ENCODE measurements at places on chromosomes 1 and 21.

GRCh38 chr1:2194898-2195673, 514 bp upstream of the FAAP20 start:
- peak; percentile 83 for DNase-seq

- DNase-seq = no peak
Measured at GRCh38 chr1:113391649-113392271, 1.4 kb downstream of the MAGI3 start.

DNA sequence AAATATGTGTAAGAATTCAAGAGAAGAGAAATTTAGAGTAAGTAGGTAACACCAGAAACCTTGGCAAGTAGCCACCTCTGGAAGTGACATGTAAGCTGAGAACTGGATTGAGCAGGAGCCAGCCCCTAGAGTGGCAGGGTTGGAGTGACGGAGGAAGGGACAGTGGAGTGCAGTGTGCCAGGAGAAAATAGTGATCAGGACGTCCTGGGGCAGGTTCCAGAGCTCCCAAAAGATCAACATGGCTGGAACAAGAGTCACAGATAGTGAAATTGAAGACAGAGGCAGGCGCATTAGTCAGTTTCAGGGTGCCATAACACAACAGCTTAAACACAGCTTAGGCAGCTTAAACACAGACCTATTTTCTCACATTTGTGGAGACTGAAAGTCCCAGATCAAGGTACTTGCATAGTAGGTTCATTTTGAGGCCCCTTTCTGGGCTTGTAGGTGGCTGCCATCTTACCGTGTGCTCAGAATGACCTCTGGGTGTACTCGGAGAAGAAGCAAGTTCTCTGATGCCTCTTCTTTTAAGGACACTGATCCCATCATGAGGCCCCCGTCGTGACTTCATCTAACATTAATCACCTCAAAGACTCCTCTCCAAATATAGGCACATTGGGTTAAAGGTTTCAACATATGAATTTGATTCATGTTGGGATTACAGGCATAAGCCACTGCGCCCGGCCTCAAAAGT, 37.2 kb downstream of the GNPAT start:
- no peak for DNase-seq

DNA sequence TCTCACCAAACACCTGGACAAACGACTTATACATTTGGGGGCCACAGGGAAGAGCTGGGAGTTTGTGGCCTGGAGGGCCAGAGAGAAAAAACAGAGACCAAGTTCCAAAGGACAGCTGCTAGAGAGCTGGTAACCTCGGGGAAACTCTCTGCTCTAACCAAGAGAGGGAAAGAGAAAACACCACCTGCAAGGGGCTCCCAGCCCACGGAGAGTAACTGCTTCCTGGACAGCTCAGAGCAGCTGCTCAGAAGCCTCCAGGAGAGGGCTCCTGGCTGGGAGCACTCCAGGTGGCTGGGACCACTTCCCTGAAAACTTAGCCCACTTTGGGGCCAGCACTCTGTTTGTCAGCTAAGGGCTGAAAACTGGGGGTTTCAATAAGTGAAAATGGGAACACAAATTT, 154.8 kb upstream of the GRIK3 start:
- no peak for DNase-seq

DNA sequence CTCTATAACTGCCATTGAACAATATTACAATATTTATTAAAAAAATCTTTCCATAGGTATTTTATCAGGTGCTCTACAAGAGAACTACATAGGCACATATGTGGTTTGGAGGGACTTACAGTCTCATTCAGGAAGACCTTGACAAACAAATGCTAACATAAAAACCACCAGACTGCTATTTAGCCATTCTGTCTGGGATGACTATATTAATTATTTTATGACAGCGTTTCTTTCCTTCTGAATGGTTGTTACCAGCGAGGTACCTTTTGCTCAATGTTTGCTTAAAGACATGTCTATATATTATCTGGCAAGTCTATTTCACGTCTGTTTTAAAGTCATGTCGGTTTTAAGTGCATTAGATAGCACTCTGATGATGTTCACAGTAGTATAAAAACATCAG, 69.7 kb downstream of the RUNX1 start:
- DNase-seq = no peak

DNA sequence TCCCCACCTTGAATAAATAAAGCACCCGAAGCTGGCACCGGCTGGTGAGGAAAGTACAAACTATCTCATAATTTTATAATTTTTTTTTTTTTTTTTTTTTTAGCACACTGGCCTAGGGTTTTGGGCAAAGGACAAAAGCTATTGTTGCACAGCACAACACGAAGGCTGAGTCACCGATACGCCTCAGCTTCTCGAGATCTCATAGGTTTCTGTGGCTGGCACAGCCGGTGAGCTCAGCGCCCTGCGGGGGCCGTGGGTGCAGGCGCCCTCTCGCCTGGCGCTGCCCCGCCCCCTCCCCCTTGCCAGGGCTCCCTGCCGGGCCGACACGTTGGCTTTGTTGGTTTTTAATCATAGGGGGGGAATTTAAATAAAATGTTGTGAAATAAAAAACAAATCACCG, 17.2 kb downstream of the CASZ1 start:
- DNase-seq = no peak

DNA sequence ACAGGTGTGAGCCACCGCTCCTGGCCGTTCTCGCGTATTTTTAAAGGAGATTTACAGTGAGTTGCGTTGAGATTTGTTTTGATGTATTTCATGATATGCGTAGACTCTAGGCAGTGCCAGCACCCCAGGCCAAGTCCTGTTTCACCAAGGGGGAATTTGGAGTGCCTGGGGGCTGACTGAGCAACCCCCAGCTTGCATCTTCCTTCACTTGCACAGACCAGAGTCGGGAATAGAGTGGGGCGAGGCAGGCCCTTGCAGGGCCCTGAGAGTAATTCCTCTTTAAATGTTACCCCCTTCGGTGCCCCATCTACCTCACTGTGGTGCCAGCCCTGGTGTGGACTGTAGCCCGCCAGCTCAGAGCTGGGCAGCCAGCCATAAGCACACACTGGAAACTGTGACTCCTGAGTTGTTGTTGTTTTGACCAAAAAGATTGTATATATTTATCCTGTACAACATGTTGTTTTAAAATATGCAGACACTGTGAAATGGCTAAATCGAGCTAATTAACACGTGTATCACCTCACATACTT, 269.5 kb downstream of the NPHP4 start:
- no peak for DNase-seq

DNA sequence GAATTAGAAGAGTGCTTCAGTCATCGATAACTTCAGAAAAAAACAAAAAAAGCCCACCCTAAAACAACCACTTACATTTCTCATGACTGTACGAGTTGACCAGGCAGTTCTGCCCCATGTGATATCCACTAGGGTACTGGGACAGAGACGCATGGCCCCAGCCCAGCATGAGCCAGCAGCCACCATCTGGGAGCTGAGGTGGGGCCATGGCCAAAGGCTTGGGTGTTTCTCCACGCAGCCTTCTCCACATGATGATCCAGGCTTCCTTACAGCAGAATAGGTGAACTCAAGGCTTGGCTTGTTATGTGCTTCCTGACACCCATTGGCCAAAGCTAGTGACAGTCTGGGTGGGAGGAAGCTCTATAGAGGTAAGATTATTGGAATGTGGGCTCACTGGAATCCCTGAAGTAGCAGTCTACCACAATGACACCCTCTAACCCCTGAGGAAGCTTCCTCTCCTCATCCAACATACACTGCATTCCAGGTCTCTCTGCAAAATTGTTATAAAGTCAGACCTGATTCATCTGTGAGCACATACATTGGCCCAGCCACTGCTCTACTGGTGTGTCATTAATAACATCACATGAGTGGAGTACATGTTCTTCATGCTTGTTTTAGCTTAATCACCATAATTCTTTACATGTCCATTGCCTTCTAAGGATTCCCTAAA, 66.3 kb upstream of the NTPCR start:
- DNase-seq = no peak

- no peak for DNase-seq
Measured at GRCh38 chr1:83034851-83035250, 964.1 kb downstream of the TTLL7 start.

GRCh38 chr1:2190491-2190976, 4.0 kb downstream of the FAAP20 start:
- no peak for DNase-seq

DNA sequence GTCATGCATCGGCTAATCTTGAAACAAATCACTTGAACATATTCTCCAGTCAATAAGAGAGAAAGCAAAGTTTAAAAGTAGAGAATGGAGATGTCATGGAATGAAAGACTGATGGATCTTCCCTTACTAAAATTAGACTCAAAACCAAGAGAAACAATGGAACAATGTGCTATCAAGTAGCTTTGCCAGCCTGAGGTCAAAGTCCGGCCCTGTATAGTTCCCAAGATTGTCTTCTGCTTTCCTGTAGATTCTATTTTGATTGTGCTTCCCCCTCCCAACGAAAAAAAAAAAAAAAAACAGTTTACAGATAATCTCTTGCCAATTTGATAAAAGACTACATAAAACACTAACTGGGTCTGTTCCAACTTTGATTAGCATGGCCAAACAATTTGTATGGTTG, 40.8 kb upstream of the KIRREL1 start:
- DNase-seq = no peak

DNA sequence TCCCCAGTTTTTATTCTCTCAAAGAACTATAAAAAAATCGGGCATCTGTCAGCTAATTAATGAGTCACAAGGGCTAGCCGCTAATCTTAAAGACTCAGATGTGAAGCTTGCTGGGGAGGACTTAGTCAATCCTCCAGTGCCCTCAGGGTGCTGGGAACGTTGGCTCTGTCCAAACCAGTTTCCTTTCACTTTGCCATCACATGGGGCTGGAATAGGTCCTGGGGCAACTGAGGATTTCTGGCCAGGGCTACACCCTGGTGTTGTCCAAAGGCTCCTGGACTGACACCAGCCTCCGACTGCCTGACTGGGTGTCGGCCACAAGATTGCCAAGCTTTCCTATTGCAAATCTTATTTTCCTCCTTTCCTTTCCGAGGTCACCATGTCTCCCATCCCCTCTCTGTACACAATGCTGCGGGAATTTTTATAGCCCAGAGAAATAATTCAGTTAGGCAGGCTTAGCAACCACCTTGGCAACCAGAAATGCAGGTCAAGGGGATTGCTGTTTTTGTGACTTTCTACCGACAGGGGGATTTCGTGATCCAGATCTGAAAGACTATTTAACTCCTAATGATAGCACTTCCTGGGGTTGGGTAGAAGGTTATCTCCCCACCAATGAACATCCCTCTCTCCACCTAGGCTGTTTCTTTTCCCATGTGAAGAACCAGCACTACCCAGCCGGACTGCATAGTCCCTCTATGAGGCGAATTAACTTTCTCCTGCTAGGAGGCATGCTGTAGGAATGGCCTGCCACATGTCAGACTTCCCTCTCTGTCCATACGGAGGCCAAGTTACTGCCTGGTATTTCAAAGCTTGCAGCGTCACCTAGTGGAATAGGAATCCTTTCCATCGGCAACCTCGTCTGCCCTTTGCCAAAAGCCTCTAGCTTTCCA, 29.9 kb upstream of the CTBS start:
- DNase-seq = no peak

DNA sequence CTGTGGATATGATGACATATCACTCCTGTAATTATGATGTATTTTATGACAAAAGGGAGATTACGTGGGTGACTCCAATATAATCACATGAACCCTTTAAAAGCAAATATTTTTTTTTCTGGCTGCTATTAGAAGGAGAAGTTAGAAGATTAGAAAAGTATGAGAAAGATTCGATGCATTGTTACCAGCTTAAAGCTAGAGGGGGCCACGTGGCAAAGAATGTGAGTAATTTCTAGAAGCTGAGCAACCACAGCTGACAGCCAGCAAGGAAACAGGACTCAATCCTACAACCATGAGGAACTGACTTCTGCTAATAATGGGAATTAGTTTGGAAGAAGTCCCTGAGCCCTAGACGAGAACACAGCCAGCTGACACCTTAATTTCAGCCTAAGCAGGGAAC, 56.3 kb upstream of the C1orf87 start:
- DNase-seq = no peak

DNA sequence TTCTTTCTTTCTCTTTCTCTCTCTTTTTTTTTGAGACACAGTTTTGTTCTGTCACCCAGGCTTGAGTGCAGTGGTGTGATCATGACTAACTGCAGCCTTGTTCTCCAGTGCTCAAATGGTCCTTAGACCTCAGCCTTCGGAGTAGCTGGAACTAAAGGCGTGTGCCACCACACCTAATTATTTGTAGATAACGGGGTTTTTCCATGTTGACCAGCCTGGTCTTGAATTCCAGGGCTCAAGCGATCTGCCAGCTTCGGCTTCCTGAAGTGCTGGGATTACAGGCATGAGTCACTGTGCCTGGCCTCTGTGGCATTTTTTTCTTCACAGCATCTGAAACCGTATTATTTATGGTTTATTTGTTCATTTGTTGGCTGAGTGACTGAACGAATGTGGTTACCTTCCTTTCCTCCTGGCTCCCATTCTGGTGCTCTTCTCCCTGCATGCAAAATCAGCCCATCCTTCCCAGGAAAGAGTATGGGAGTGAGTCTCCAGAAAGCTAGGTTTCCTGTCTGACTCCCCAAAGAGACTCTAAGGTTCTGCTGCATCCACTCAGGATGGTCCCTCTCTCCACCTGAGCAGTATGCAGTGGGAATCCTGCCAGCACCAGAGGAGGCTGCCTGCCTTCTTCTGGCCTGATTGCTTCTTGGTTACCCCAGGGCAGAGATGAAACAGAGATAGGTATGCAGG, 155.0 kb upstream of the BEND5 start:
- no peak for DNase-seq

DNA sequence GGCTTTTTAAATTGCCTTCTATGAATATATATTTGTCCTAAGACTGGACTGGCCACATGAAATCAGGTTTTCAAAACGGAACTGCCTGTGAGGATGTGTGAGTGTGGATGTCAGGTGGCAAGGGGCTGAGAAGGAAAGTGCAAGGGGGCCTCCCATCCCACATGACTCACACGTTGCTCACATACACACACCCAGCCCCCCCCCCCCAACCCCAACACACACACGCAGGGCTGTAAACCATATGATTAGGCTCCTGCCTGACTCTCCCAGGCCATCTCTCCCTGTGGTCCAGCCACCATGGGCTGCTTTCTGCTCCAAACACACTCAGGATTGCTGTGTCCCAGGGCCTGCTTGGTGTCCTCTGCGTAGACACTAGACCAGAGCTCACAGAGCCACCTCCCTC, 22.4 kb downstream of the DEGS1 start:
- DNase-seq = peak; percentile 26

DNA sequence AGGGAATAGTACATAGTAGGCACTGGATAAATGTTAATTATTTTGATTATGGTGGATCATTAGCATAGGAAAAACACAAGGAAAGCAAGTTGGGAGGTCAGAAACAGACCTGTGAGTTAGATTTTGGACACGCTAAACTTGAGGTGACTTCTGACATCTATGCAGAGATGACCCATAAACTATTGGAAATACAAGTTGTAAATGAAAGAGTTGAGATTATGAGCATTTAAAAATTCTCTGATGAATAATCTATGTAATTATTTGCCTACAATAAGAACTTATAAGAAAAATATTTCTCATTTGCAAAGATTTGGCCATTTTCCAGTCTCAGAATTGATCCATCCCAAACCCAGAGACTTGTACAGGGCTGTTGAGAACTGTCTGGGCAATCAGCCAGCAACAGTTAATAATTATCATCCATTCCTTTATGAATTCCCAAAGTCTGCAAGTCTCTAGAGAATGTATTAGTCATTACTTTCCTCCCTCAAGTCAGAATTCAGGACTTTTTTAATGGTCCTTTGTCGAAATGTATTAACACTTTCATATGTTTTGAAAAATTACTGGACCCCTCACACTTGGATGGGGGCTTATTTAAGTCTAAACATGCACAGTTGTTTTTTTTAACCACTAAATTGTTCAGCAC, 19.4 kb upstream of the SLAMF6 start:
- no peak for DNase-seq

All from stimulated activated CD4-positive, alpha-beta T cell treated with anti-CD3 and anti-CD28 coated beads, Interleukin-12 subunit alpha, Interleukin-12 subunit beta, amount 100 ng/mL, for 24 hours (primary cell).